ENCODE measurements at places on chromosomes 1 and 21. TPM values are rescaled to one million over a fixed set of nuclear protein-coding genes. Genes with fewer than 3 reads are reported as not detected.

Gene ROR1
- total RNA-seq = 0.35 TPM

Gene ZMYND12
- 0.97 TPM for total RNA-seq

Gene WNT3A
- total RNA-seq = not detected

Gene SLC44A3
- total RNA-seq = not detected

Gene AMY1B
- total RNA-seq = not detected

Measured in natural killer cell (primary cell).